Left renal pelvis (tissue), 4 donors: ENCODE measurements at places on chromosomes 1 and 21. TPM values are rescaled to one million over a fixed set of nuclear protein-coding genes. Genes with fewer than 3 reads are reported as not detected.

GRCh38 chr1:179058487-179059483 lies 23.1 kb upstream of the TOR3A start:
- DNase-seq: no peak

DNA sequence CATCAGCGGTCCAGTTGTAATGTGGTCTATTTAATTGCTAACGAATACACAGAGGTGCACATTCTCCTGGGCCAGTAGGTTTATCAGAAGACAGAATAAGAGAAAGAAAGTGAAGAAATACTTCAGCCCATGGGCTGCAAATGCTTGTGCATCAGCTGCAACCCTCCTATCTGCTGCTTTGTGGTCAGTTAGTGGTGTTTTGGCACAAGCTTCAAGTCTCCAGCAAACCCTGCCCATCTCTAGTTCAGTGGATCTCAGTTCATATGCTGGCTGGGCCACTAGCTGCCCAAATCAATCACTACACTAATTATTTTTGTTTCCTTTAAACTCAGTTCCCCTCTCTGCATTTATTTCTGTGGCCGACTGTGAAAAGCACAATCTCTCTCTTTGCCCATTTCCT lies 124.2 kb downstream of the KCNJ6 start:
- no peak for DNase-seq

GRCh38 chr1:7824701-7825100 lies 28.2 kb downstream of the UTS2 start:
- no peak for DNase-seq

GRCh38 chr1:100353988-100354387 lies 1.7 kb downstream of the CDC14A start:
- DNase-seq: no peak

DNA sequence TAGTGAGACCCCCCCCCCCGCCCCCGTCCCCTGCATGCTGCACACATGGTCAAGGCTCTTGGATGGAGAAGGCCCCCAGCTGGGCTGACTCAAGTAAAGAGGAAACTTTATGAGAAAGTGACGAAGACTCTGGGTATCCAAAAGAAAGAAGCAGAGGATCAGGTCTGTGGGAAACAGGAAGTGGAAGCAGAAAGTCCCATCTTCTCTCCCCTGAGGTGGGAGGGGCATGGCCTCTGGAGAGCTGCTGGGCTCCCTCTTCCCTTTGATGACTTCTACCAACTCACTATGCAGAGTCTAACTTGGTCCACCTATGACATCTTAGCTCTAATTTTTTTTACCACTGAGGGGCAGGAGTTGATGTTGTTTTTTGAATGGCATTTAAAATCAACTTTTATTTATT lies 42.7 kb upstream of the LIN9 start:
- DNase-seq: no peak

DNA sequence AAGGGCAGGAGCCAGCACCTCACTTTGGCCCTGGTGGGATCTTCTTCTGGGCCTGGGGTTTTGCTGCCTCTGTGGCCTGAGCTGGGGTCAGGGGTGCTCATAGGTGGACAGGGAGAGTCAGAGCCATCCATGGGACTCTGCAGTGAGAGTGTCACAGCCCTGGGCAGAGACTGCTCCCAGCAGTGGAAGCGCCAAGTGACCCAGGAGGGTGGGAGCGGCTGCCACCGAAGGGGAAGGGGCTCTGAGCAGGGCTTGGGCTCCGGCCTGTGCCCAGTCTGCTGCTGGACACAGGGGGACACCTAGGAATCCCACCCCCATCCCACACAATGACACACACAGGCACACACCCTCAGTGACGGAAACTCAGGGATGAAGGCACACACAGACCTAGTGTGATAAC lies 368 bp downstream of the CLCNKB start:
- no peak for DNase-seq

GRCh38 chr1:84724128-84724860 lies 34.0 kb upstream of the SSX2IP start:
- DNase-seq: no peak

- no peak for DNase-seq
Measured at GRCh38 chr1:186575348-186575747, 104.9 kb downstream of the PTGS2 start.

- DNase-seq: no peak
Measured at GRCh38 chr21:17576080-17576835, 36.4 kb downstream of the BTG3 start.

- no peak for DNase-seq
Measured at GRCh38 chr1:115330480-115331013, 7.5 kb downstream of the NGF start.

DNA sequence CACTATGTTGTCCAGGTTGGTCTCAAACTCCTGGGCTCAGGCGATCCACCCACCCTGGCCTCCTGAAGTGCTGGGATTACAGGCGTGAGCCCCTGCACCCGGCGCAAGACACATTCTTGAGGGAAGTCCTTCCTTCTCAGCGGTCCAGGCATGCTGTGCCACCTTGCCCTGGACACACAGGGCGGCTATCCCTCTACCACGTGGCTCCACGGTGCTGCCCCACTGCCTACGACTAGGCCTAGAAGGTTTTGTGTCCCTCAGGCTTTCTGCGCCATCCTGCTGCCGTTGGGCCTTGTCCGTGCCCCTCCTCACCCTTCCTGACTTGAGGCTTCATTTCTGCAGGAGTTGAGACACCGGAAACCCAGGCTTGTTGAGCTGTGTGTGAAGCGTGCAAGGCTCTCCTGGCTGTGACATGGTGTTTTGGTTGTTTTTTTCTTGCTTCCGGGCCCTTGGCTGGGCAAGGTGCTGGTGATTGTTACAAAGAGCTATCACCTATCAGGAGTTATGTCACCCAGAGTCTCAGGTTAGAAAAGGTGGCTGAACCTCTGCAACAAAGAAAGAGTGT lies 13.9 kb downstream of the C1orf174 start:
- no peak for DNase-seq

- DNase-seq: no peak
Measured at GRCh38 chr1:26779098-26779668, 8.6 kb upstream of the PIGV start.

- peak; percentile 52 for DNase-seq
Measured at GRCh38 chr1:176880955-176881595, 283.4 kb downstream of the ASTN1 start.

- no peak for DNase-seq
Measured at GRCh38 chr1:3410142-3410925, 44.1 kb upstream of the ARHGEF16 start.

- no peak for DNase-seq
Measured at GRCh38 chr1:6347641-6348487, 45.7 kb downstream of the ACOT7 start.

GRCh38 chr1:91754816-91755580 lies 131.0 kb downstream of the TGFBR3 start:
- DNase-seq: no peak

- DNase-seq: no peak
Measured at GRCh38 chr1:230842801-230843200, 25.5 kb downstream of the C1orf198 start.

DNA sequence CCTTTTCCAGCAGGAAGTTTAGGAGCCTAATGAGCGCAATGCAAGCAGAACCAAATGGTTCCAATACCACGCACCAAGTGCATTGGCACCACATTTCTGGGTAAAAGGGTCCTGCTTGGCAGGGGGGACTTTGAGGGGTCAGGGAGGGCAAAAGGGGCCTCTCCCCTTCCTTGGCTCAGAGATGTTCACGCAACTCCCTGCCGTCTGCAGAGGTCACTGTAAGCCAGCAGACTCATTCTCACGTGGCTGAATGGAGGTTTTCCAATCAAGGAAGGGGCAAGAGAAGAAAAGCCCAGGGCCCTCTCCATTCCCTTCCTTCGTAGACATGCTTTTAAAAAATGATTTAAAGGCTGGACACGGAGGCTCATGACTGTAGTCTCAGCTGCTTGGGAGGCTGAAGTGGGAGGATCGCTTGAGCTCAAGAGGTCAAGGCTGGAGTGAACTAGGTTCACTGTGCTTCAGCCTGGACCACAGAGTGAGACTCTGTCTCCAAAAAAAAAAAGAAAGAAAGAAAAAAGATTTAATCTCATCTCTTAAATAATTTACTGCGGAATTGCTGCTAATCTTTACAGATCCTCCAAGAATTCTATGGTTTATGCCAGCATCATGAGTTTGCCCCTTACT lies 80.3 kb downstream of the RUNX3 start:
- no peak for DNase-seq

- no peak for DNase-seq
Measured at GRCh38 chr1:206535853-206536188, 28.5 kb downstream of the RASSF5 start.

- no peak for DNase-seq
Measured at GRCh38 chr1:156260896-156261295, 13.0 kb upstream of the PAQR6 start.

DNA sequence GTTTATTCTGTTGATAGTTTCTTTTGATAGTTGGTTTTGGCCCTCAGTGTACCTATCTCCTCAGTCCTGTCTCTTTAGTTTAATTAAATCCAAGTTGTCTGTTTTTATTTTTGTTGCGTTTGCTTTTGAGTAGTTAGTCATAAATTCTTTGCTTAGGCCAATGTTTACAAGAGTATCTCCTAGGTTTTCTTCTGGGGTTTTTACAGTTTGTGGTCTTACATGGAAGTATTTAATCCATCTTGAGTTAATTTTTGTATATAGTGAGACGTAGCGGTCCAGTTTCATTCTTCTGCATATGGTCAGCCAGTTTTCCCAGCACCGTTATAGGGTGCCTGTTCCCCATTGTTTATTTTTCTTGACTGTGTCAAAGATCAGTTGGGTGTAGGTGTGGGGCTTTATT lies 139.4 kb downstream of the POU2F1 start:
- no peak for DNase-seq

GRCh38 chr1:14296795-14297194 lies 301.7 kb upstream of the KAZN start:
- DNase-seq: no peak

DNA sequence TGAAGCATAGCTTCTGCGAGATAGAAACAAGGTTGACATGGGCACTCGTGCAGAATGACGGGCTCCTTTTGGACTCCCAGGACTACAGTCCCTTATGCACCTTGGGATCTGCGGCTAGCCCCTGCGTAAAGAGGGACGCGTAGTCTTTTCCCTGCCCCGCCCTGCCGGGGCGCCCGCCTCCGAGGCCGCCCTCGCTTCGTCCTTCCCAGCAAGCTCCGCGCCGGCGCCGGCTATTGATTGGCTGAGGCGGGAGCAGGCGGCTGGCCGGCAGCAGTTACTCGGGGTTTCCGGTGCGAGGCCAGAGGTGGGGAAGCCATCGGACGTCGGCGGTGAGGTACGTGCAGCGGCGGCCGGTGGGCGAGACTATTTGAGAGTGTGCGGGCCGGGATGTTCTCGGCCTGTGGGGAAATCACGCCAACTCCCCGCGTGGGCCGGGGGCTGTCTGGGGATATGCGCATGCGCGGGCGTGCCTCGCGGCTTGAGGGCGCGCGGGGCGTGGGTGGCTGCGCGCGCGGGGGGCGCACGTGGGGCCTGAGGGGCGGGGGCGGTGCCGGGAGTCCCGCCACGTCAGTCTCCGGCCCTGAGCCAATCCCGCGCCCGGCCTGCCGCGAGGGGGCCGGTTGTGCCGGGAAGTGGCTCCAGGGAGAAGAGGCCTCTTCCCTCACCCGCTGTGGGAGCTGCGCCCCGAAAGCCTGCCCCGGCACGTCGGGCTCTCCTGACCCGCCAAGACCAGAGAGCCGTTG lies at the start of gene TXLNA:
Gene TXLNA, plus strand, starts transcription at position 233 of the 743 bp plus-strand sequence. CDS start 671 bp downstream, outside the sequence.
- DNase-seq: peak; percentile 85

GRCh38 chr1:218916720-218917119 lies 257.0 kb upstream of the LYPLAL1 start:
- no peak for DNase-seq

- DNase-seq: no peak
Measured at GRCh38 chr1:160189649-160190625, at the start of gene CASQ1. Gene CASQ1, plus strand, starts transcription at chr1:160190575. Its CDS starts 177 bp downstream, at chr1:160190752.

GRCh38 chr1:233294913-233295236 lies 650 bp downstream of the PCNX2 start:
- no peak for DNase-seq

DNA sequence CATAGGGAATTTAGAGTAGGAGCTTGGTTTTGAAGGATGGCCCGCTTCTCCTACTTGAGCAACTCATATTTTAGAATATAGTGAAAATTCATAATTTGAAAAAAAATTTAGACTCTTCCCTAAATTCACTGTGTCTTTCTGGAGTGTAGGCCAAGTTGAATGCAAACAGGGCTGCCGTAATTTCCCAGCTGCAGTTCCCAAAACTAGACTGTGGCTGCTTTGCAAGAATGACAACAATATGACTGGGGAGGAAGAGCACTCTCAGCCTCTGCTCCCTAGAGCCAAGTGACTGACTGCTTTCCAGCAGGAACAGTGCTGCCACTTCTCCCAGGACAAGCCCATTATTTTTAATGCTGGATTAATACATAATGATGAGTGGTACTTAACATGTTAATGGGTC lies 209.0 kb downstream of the RHOU start:
- no peak for DNase-seq

GRCh38 chr21:45415943-45416611 lies 11.1 kb downstream of the COL18A1 start:
- DNase-seq: no peak

GRCh38 chr1:4093856-4094565 lies 193.9 kb upstream of the C1orf174 start:
- DNase-seq: no peak

DNA sequence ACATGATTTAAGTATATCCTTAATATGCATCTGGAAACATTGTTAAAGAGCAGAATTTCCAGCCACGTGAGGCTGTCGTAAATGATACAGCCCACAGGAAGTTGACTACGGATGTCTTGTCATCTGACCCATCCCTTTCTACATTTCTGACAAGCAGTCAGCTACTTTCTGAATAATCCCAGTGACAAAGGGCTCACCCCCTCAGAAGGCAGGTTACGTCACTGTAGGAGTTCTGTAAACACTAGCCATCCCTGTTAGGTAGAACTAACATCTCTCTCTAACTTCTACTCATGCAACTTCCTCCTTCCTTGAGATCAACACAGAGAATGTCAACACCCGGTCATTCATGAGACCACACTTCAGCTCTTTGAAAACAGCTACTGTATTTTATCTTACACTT lies 259.2 kb downstream of the GREM2 start:
- DNase-seq: no peak

GRCh38 chr1:230391776-230392535 lies 34.2 kb downstream of the PGBD5 start:
- DNase-seq: no peak

CASQ2 gene
- polyA plus RNA-seq: 0.37 TPM

RHEX gene
- polyA plus RNA-seq: 3.6 TPM

PDPN gene
- 19.4 TPM for polyA plus RNA-seq

C1orf141 gene
- not detected for polyA plus RNA-seq

OR2T33 gene
- polyA plus RNA-seq: 0.05 TPM

RYR2 gene
- 1.9 TPM for polyA plus RNA-seq

MTF2 gene
- polyA plus RNA-seq: 34.7 TPM

FAM76A gene
- 12.7 TPM for polyA plus RNA-seq
